ENCODE measurements at places on chromosomes 11 and 22. TPM values are rescaled to one million over a fixed set of nuclear protein-coding genes. Genes with fewer than 3 reads are reported as not detected.

- DNase-seq = no peak
Measured at GRCh38 chr11:36073411-36074203, 129.7 kb downstream of the LDLRAD3 start.

- DNase-seq = peak; percentile 70
Measured at GRCh38 chr11:75802021-75802912, 12.7 kb upstream of the UVRAG start.

GRCh38 chr11:72573072-72573854, 101.0 kb downstream of the PDE2A start:
- DNase-seq = peak; percentile 34

GRCh38 chr11:106999196-106999595, 19.1 kb downstream of the GUCY1A2 start:
- DNase-seq = no peak

DNA sequence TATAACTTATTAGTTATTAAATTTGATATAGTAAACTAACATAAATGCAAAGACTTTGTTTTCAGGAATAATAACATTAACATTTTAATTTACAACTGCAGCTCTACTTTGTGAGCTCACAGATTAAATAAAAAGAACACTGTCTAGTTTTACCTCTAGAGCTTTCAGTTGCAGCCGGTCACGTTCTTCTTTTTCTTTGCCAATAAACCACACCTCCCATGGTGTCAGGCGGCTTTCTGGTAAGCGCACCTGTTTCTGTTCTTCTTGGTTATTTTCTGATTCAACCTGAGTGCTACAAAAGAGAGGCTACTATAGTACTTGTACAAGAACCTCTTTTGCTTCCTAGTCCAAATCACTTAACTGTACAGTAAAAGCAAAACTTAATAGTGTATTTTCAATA, 5.8 kb downstream of the CCDC34 start:
- DNase-seq = no peak

GRCh38 chr11:63532117-63532516, 4.5 kb upstream of the PLAAT4 start:
- DNase-seq = no peak

- no peak for DNase-seq
Measured at GRCh38 chr22:43293259-43293654, 49.9 kb downstream of the SCUBE1 start.

DNA sequence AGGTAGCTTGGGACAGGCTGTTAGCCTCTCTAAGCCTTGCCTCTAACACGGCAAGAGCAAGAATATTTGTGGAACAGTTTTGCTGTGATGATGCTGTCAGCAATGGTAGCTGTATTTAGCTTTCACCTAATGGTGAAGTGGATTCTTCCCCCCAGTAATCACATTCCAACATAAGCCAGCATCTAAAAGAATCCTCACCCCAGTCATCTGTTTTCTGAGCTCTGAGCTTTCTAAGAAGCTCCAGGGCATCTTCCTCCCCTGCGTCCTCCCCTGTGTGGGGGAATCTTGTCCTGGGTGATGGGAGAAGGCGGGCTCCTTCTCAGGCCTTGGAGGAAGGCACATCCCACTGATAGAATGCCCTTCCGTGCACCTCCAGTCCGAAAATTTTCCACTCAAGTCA, 367.6 kb downstream of the BRD1 start:
- DNase-seq = no peak

DNA sequence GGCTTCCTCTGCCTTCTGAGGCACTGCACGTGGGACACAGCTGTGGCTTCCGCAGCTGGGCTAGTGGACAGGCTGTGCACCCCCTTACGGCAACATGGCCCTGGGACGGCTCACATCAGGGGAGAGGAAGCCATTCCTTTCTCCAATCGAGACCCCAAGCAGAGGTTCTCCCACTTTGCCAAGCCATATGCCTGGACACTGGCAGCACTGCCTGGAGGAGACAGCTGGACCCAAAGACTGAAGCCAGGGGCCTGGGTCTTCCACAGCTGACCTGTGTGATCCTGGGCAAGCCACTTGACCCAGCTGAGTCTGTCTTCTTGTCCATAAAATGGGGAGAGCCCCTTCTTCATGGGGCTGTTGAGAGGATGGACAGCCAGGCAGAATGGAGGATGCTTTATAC, 65.4 kb downstream of the SHISAL1 start:
- no peak for DNase-seq

DNA sequence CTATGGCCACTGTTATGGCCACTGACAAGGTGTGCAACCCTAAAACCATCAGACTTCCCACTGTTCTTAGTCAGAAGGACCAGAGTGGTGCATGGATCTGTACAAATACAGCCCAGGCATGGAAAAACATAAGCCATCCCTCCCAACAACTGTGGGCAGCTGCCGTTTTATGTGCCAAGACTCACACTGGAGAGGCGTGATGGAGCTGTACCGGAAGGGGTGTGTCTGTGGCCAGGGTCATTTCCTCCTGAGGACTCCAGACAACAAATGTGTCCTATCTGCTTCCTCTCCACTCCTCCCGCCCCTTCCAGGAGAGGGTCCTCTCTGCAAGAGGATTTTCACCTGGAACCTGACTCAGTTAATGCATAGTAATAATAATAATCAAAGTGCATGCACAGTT, 29.5 kb downstream of the KCNJ1 start:
- peak; percentile 31 for DNase-seq

DNA sequence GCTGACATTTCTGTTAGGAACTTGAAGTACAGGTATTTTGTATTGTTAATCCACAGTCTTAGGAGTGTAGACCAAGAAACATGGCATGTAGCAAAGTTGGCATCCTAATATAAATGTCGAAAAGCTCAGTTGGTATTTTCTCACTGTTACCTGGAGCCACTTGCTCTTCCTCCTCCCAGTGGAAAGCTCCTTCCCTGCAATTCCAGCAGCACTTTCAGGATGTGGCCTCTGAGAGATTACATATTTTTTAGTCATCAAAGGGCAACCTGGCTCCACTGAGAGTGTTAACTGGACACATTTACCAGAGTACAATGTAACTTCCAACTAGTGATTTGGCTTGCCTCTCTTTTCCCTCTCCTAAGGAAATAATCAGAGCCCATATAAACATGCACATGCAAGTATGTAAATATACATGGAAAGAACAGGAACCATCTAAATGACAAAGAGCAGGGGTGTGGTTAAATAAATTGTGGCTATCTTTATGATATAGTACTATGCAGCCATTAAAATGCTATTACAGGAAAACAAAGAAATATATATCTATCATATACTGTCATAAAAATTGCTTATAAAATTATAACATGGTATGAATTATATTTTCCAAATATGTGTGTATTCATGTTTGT, 14.3 kb upstream of the EED start:
- no peak for DNase-seq

DNA sequence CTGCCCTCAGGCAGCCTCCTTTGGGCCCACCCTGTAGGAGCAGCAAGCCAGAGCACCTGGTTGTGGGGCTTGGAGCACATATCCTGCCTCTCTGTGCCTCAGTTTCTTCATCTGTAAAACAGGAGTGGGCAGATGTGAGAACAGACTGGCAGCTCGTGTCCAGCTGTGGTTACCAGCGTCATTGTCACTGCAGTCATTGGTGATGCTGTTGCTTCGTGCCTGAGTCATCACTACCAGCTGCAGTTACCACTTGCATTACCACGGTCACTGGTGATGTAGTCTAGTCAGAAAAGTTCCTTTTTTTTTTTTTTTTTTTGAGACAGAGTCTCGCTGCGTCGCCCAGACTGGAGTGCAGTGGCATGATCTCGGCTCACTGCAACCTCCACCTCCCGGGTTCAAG, 20.4 kb downstream of the RSPH14 start:
- no peak for DNase-seq

DNA sequence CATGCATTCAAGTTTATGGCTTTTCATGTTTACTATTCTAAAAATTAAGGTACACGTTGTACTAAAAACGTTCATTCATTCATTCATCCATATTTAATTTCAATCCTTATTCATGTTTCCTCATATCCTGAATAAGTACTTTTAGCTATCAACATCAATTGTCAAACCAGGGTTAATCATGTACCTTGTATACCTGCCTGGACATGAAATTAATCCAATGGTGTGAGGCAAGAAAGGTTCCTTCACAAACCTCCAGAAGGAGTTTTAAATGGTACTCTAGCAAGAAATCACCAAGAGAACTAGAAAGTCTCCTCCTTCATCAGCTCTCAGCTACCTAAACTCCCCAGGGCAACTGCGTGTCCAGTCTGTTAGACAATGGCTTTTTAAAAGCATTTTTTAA, 33.4 kb downstream of the TMEM123 start:
- DNase-seq = no peak

- no peak for DNase-seq
Measured at GRCh38 chr22:45942787-45943493, 34.0 kb downstream of the WNT7B start.

- peak; percentile 75 for DNase-seq
Measured at GRCh38 chr11:66467756-66468155, 1.1 kb downstream of the PELI3 start.

GRCh38 chr11:7640816-7641215, 32.5 kb downstream of the CYB5R2 start:
- DNase-seq = no peak

GRCh38 chr22:43891360-43892182, at the start of gene PNPLA5:
Gene PNPLA5 (minus strand): TSS chr22:43892013. CDS start chr22:43891880, 133 bp downstream.
- peak; percentile 28 for DNase-seq

The BTBD18 gene
- not detected for total RNA-seq

The SLC6A5 gene
- not detected for total RNA-seq

The VWA5A gene
- total RNA-seq = 56.7 TPM

The OR6M1 gene
- total RNA-seq = not detected

The C11orf91 gene
- 0.97 TPM for total RNA-seq

The ACCSL gene
- not detected for total RNA-seq

The SMIM35 gene
- not detected for total RNA-seq

The KCNA4 gene
- 0.06 TPM for total RNA-seq

The API5 gene
- 64.1 TPM for total RNA-seq

The SIDT2 gene
- total RNA-seq = 81.3 TPM

The MUC2 gene
- 0.06 TPM for total RNA-seq

The GGT5 gene
- 61.6 TPM for total RNA-seq

The OR52I2 gene
- not detected for total RNA-seq

The ZC3H12C gene
- 17.2 TPM for total RNA-seq

Measured in aorta (tissue), 5 donors.